Hematopoietic multipotent progenitor cell treated with erythropoietin and hydrocortisone succinate and interleukin-3 and kit ligand, for 4 days (in vitro differentiated cells): ENCODE measurements at places on chromosomes 2 and 18.

GRCh38 chr2:99488539-99489062 is 1.2 kb downstream of the REV1 start:
- peak; percentile 69 for DNase-seq

DNA sequence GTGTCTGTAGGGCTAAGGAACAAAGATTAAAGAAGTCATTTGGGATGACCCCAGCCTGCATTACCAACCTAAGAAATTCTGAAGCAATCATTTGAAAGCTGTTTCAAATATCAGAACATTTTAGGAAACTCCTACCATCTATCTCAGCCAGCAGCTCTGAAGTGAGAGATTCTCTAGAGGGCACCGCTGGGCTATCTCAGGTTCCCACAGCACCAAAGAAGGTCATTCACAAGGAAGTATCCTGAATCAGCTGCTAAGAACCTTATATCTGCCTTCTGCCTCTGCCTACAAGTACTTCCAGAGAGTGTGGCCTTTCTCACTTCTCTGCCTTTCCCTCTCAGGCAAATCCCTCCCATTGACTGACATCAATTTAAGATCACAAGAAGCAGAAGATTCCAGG is 13.4 kb upstream of the EVA1A start:
- DNase-seq: no peak

DNA sequence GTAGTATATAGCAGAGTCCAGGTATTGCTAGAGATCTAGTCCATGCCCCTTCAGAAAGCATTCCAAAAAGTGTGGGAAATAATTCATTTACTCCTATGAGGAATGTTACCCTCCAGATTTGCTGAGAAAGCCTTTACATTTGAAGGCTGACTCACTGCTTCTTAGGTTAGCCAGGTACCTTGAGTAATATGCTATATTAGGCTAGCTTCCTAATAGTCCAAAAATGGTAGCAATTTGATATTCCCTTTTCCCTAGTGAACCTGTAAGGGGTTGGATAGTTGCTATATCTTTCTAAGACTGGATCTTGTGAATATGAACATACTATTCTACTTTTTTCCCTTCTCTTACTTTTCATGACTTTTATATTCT is 63.6 kb downstream of the SPOPL start:
- no peak for DNase-seq

GRCh38 chr2:194003911-194004310 is 1653.1 kb upstream of the SLC39A10 start:
- no peak for DNase-seq

DNA sequence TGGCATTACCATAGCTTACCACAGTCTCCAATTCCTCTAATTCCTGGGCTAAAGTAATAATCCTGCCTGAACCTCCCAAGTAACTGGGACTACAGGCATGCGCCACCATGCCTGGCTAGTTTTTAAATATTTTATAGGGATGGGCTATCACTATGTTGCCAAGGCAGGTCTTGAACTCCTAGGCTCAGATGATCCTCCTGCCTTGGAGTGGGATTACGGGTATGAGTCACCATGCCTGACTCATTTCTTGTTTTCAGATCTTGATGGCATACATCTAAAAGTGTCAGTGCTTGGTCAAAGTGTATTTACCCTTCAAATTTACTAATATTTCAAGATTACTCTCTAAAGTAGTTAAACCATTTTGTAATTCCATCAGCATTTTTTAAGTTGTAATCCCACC is 9.4 kb upstream of the SOCS6 start:
- no peak for DNase-seq
